KBM-7 (cell line): ENCODE measurements at places on chromosomes 7 and 10.

DNA sequence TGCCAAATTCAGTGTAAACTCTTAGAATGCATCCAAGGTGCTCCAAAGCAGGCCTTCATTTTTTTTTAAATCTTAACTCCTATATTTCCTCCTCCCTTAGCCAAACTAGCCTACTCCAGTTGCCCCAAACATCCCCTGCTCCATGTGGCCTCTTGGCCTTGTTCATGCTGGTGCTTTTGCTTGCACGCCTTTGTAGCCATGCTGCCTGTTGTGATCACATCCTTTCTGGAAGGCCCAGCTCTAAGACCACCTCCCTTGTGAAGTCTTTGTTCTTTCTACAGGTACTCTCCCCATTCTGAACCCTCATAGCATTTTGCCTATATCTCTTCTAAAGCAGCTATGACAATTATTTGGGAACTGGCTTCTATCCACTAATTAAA, 375.3 kb upstream of the NFE2L3 start:
- DNase-seq, result no peak

DNA sequence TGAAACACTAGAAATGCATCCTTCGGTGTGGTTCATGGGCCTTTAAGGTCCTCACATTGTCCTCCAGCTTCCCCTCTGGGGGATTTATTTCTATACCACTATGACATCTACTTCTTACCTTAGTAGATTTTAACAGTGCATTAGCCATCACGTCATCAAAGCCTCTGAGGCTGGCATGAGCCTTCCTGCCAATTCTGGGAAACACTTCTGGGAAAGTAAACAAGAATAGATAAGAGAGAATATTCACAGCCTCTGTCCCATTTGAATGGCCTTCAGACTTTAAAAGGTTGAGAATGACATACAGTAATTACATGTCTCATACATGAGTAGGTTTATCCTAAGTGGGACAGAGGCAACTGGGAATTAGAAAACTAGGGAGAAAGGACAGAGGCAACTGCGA, 89.7 kb downstream of the AMPH start:
- no peak for DNase-seq

DNA sequence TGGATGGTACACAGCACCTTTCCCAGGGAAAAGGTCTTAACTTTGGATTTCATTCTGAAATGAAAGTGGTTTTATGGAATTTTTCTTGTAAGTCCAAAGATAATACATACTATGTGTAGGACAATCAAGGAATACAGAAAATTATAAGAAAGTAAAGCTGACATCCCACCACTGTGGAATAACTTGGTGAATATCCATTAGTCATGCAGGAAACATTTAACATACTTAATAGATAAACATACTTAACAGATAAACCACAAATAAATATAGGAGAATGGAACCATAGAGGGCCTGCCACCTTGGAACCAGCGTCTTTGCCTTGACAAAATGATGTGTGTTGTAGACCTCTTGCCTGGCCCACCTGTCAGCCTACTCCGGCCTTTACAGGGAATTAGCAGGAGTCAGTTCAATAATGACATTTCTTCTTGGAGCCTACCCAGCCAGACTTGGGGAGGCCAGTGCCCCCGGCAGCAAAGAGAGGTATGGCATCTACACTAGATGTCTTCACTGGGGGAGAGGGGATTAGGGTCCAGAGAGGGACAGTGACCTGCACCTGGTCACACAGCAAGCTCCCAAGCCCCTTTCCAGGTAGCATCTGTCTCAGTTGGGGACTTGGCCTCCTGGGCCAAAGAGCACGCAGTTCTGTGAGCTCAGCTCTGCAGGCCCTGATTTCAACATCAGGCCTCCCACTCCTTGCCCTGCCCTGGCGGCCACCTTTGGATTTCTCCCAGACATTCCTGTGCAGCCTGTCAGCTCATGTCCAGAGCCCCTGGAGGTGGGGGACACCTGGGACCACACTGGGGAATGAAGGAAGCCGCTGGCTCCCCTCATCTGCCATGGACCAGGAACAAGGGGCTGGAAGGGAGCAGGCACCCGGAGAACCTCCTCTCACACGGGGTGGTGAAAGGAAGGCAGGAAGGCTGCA, 112.6 kb upstream of the PPIF start:
- DNase-seq, result no peak

GRCh38 chr10:7317786-7318446, 92.9 kb downstream of the SFMBT2 start:
- DNase-seq, result peak; percentile 25

GRCh38 chr10:121532292-121532864, 65.9 kb downstream of the FGFR2 start:
- DNase-seq, result no peak

- DNase-seq, result no peak
Observed at GRCh38 chr7:102814025-102814471, 65.2 kb downstream of the FAM185A start.

DNA sequence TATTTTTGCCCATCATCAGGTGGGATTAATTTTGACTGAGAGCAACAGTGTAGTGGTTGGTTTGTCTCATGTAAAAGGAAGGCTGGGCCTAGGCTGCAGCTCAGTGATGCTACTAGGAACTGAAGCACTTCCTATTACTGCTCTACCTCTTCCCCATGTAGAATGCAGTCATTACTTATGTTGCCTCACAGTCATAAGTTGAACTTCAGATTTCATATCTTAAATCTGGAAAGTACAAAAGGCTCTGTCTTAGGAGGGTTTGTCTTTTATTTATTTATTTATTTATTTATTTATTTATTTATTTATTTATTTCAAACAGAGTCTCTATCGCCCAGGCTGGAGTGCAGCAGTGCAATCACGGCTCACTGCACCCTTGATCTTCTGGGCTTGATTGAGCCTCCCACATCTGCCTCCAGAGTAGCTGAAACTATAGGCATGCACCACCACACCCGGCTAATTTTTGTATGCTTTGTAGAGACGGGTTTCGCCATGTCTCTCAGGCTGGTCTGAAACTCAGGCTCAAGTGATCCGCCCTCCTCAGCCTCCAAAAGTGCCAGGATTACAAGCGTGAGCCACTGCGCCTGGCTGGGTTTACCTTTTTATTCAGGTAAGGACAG, 721.7 kb upstream of the GALNT17 start:
- DNase-seq, result no peak

- DNase-seq, result no peak
Observed at GRCh38 chr7:126723966-126724544, 528.7 kb downstream of the GRM8 start.

GRCh38 chr10:30745953-30746352, 116.4 kb upstream of the LYZL2 start:
- no peak for DNase-seq

GRCh38 chr7:139871331-139871730, 42.3 kb downstream of the TBXAS1 start:
- DNase-seq, result no peak

GRCh38 chr7:87003872-87004798, 55.3 kb downstream of the ELAPOR2 start:
- DNase-seq, result no peak

DNA sequence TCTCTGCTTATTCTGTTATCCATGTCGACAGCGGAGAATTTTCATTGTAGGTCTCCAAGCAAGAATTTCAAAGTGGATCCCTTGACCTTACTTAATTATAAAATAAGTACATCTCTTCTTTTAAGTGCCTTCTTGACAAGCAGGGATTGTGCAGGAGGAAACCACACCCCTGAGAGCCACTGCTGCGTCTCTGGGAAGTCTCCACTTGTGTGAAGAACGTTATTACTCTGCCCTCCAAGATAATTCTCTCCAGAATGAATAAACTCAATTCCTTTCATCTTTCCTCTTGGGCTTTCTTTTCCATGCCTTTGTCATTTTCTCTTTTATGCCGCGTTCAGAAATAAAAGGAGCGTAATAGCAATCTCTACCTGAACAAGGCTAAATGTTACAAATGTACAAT, 1030.9 kb upstream of the LRRTM3 start:
- DNase-seq, result no peak

DNA sequence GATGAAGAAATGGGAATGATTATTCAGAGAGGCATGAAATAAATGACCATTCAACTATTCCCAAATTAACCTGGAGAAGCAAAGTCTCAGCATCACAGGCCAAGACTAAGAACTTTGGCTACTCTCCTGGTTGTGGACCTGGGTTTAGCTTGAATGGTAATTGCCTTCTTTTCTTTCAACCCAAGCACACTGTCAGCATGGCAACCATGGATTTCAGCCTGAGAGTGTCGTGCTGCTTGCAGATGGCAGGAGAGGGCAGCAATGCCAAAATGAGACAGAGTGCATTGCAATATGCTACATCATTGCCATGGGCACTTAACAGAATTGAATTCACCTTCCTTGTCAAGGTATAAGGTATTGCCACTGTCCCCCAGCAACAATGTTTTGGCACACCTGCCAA, 767.2 kb downstream of the REEP3 start:
- DNase-seq, result no peak

DNA sequence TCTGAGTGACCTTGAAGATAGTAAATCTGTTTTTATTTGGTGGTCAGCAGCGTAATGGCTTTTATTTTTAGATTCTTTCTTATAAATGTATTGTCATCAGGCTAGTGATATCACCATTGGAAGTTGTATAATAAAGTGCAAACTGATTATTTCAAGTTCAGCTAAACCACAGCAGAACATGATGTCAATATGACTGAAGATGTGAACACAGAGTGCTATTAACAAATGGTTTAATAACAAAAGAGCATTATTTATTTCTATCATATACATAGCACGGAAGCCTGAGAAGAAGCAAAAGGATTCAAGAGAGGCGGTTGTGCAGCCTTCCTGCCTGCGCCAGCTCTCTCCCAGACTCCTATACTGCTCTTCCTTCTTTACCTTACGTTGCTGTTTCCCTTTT, 142.7 kb downstream of the SDK1 start:
- no peak for DNase-seq

DNA sequence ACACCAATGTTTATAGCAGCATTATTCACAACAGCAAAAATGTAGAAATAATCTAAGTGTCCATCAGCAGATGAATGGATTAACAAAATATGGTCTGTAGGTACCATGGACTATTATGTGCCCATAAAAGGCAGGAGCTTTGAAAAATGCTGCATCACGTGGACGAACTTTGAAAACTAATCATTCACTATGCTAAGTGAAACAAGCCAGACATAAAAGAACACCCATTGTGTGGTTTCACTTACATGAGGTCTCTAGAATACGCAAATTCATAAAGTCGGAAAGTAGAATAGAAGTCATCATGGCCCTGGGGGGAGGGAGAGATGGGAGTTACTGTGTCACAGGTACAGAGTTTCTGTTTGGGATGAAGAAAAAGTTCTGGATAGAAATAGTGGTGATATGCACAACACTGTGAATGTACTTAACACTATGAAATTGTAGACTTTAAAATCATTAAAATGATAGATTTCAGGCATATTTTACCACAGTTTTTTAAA, 377.3 kb downstream of the SDK1 start:
- DNase-seq, result no peak

DNA sequence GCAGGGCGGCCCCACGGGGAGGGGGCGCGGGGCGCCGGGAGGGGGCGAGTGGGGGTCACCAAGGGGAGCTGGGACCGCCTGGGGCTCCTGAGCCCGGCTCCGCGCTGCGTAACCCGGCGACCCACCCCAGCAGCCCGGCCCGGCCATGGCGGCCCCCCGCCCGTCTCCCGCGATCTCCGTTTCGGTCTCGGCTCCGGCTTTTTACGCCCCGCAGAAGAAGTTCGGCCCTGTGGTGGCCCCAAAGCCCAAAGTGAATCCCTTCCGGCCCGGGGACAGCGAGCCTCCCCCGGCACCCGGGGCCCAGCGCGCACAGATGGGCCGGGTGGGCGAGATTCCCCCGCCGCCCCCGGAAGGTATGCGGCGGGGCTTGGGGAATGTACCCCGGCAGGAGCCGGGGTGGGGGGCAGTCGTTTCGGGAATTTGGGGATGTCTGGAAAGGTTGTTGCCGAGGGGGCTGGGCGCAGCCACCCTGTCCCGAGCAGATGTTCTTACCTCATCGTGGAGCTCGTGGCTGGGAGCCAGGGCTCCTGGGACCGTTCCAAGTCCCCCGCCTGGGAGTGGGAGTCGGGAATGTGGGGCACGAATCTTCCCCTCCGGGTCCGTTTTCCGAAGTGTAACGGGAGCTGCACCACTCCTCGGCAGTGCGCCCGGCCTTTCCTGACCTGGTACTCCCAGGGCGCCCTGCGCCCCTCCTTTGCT, 431 bp downstream of the ZYX start:
- DNase-seq, result no peak

- DNase-seq, result peak; percentile 79
Observed at GRCh38 chr7:41779918-41780317, 77.0 kb upstream of the INHBA start.

DNA sequence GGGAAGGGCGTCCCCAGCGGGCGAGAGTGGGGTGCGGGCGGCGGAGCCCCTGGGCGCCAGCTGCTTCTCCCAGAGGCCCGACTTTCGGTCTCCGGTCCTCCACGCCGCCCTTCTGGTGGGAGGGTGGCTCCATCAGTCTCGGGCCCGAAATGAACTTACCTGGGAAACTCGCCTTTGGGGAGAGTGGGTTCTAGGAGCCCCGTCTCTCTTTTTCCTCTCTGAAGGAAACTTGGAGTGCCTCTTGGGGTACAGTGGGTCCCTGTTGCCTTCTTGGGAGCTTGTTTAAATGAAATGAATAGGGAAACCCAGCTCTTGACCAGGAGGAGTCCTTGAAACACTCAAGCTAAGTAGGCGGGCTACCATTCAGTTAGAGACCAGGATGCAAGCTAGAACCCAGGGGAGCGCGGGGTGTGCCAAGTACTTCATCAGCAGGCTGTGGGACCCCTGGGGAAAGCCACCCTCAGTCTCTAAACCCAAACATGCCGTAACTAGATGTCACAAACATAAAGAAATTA, 1.3 kb downstream of the SLC26A4 start:
- DNase-seq, result no peak

GRCh38 chr10:132203256-132204077, 16.7 kb downstream of the DPYSL4 start:
- no peak for DNase-seq

DNA sequence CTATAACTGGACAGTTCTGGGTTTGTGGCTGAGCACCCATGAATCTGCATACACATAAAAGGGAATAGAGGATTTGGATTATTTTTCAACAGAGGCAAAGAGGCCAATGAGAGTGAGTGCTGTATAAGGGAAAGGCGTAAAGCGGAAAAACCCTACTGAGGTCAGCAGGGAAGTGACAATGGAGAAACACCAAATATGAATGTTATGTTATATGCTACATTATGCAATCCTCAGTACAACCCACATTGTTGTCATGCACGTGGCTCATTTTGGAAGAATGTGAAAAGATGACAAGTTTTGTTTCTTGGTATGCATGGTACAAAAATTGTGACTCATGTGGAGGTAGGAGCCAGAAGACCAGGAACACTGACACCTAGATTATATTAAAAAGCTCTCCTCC, 113.6 kb upstream of the AMPH start:
- DNase-seq, result no peak
